CD8-positive, alpha-beta memory T cell (primary cell): ENCODE measurements at places on chromosomes 6 and 20.

DNA sequence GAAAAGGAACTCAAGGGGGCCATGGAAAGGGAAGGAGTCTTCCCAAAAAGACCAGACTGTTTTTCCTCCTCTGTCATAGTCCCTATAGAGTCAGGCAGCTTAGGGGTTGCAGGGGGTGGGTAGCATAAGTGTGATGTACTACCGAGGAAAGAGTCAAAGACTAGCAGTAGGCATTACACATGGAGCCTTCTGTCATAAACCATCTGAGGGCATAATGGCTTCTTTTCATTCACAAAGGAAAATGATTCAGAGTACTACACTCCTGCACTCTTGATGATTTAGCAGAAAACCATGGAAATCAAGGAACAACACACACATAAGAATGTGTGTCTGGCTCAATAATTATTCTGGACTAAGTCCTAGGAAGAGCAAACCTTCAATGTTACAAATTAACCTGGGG, 14.9 kb downstream of the PLN start:
- DNase-seq, result no peak

DNA sequence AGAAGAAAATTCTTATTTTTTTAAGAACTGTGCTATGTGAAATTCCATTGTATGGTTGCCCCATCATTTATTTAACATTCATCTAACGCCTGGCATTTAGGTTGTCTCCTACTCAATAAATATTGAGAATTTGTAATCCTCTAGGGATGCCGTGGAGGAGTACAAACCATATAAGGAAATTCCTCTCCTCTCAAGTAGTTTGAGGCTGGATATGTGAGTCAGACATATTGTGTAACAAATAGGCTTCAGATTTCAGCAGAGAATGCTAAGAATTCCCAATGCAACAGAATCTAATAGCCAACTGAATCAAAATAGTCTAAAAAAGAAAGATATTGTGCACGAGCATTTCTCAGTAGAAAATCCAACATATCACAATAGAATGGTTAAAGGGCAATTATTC, 174.7 kb downstream of the OTOR start:
- DNase-seq, result no peak

- no peak for DNase-seq
Observed at GRCh38 chr6:100622907-100623692, 158.4 kb upstream of the SIM1 start.

DNA sequence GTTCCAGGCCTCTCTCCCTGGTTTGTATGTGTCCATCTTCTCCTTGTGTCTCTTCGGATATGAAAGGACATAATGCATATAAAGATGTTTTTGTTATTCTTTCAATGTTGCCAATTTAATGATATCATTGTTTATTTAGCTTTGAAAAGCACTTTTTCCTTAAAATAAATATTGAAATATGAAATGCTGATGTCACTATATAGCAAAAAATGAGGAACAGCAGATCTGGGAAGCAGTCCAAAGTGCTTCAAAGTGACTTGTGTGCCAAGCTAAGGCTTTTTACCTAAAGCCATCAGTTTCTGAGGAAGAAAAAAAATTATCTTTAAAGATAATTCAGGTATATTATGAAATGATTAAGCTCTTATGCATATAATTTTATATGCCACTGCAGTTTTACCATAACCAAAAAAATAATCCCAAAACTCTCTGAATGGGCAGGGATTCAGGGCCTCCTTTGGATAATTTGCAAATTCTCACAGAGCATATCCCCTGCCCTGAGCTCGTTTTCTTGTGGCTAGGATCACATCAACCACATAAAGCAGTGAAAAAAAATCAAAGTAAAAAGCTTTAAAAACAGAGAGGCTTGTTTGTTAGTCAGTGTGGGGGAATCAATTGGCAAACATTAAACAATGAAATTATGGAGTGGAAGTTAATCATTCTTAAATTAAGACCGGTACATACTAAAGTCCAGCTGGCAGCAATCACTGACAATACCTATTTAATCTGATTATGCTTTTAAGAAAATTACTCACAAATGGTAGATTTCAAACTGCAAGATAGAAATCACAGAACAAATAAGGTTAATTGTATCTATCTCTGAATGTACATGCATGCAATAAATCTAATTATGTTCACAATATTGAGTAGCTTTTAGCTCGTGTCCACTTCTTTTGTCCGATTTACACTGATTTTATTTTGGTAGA, 1027.9 kb upstream of the ADGRB3 start:
- no peak for DNase-seq

GRCh38 chr6:31920811-31921210, 6.7 kb upstream of the C2 start:
- DNase-seq, result no peak

DNA sequence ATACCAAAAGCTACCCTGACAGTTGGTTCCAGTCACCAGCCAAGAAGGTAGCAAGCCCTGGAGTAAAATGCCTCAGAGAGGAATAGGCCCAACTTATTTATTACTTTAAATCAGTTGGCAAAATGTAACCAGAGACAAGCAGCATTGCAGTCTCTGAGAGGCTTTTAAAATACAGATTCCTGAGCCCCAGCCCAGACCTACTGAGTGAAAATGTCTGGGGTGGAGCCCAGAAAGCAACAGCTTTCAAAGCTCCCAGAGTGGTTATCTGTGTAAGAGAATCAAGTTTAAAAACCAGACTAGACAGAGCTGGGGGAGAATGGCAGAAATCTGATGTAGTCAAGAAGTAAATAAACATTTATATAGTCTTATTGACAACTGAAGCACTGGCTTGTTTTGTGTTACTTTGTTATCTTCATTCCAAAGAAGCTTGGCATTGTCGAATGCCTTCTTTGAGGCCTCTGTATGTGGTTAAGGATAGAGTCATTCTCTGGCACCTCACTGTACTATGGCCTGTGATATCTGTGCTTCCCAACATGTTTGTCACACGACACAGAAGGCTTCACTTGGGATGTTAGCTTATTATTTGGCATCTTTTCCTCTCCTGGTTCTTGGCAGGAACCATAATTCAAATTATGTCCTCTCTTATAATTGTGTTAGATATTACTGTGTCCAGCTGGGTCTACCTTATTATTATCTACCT, 313.5 kb downstream of the SLC35F1 start:
- DNase-seq, result no peak

GRCh38 chr6:56851074-56851473, 103.8 kb upstream of the BEND6 start:
- no peak for DNase-seq

DNA sequence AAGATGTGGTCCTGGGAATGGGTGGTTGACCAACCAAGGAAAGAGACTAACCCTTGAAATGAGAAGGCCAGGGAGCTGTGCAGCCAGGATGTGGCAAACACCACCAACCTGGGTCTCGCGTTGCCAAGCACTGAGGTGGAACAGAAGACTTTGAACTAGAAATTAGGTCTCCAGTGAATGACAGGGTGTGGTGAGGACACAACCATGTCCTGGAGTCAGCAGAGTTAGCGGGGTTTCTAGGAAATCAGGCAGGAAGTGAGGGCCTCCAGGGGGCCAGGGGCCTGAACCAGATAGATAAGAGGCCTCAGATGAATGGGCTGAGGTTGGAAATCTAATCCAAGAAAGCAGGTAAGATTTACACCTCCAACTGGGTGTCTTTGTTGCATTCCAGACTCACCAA, 353.3 kb upstream of the ARID1B start:
- DNase-seq, result no peak

DNA sequence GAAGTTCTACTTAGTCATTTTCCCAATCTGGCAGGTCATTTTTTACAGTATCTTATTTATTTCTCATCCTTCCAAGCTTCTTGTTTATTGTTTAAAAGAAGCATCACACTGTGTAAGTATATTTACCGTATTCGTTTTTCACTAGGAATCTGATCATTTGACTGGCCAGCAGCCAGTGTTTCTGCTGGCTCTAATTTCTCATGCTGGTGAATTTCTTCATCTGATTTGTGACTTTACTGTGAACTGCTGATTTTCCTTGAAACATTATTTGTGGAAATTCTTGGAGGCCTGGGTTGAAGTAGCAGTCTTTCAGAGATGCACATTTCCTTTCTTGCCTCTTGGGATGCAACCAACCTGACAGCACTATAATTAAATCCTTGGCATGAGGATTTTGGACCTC, 65.9 kb downstream of the PREP start:
- no peak for DNase-seq

- no peak for DNase-seq
Observed at GRCh38 chr6:144702781-144703180, 417.6 kb downstream of the UTRN start.

DNA sequence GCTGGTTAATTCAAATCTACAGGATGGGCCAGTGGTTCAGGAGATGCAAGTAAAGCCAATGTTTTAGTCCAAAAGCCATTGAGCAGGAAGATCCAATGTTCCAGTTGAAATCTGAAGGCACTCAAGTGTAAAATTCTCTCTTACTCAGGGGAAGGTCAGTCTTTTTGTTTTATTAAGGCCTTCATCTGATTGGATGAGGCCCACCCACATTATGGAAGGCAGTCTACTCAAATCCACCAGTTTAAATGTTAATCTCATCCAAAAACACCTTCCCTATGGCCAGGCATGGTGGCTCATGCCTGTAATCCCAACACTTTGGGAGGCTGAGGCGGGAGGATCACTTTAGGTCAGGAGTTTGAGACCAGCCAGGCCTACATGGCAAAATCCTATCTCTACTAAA, 31.3 kb upstream of the BEND6 start:
- no peak for DNase-seq

GRCh38 chr6:152977556-152977955, 5.3 kb downstream of the FBXO5 start:
- no peak for DNase-seq

DNA sequence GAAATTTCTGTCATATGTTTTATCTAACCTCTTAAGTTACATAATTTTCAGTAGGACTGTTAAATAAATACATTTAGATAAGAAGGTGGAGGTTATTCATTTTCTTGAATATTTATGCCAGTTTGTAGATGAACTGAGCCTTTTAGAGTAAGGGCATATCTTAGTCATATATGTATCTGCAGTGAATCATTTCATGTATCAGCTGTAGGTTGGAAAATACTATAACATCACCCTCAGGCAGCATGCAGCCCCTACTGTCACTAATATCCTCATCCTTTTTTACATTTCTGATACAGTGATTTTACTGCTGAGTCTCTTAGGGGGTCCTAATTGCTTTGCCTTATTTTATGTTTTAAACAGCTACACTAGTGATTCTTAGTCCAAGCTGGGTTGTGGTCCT, 19.5 kb upstream of the SUMO4 start:
- no peak for DNase-seq

DNA sequence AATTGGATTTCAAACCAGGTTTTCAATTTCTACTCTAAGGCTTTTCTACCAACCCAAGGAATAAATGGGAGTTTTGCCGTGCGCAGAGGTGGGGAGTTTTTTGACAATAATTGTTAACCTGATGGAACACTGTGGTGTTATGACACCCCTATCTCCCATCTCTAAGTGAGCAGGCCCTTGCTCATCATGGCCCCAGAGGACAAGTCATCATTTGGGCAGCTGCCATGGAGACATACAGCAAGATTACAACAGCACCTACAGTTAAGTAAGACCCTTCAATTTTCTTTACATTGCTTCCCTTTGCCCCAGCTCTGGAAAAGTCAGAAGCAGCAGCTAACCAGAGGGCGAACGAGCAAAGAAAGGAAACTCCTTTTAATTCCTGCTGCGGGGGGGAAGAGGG, 54.3 kb downstream of the ADGRF5 start:
- DNase-seq, result no peak

- DNase-seq, result no peak
Observed at GRCh38 chr6:135008072-135008940, 46.3 kb downstream of the HBS1L start.

- no peak for DNase-seq
Observed at GRCh38 chr6:137968901-137969300, 101.8 kb downstream of the TNFAIP3 start.

DNA sequence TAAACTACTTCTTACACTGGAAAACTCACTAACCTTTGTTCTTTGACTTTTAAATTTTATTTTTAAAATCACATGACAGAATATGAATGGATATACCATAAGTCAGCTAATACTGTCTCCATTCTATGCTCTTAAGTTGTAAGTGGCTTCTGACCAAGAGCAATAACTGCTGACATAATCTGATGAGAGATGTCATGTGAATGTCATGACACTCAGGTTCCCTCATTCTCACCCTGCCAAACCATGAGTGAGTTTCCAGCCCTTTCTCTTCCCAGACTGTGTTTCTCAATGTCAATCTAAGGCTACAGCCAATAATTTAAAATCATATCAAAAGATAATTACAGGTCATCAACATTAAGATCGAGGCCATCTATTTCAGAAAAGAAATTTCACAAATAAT, 39.7 kb downstream of the KIF16B start:
- no peak for DNase-seq

DNA sequence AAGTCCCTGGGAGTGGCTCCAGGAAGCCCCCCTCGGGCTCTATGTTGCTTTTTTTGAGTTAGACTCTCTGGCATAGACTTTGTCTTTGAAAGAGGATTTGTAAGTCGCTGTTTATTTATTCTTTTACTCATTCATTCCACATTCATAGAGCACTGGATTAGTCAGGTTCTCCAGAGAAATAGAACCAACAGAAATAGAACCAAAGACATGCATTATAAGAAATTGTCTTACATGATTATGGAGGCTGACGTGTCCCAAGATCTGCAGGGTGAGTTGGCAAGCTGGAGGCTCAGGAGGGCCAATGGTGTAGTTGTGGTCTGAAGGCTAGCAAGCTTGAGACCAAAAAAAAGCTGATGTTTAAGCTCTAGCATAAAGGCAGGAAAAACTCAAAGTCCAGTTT, 98.3 kb upstream of the CHD6 start:
- DNase-seq, result no peak

DNA sequence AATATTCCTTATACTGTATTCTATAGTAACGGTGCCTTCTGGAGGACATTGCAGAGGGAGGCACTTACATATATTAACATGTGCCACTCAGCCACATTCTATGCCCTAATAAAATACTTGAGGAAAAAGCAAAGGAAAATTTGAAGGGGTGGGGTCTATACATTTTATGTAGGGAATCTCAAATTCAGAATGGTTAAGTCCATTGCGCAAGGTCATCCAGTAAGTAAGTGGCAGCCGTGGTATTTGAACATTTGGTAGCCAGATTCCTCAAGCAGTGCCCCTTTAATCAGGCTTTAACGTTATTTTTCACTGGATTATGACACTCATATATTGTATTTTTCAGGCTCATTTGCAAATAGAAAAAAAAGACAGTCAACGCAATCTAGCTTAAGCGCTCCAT, 738.3 kb downstream of the DOK5 start:
- no peak for DNase-seq

DNA sequence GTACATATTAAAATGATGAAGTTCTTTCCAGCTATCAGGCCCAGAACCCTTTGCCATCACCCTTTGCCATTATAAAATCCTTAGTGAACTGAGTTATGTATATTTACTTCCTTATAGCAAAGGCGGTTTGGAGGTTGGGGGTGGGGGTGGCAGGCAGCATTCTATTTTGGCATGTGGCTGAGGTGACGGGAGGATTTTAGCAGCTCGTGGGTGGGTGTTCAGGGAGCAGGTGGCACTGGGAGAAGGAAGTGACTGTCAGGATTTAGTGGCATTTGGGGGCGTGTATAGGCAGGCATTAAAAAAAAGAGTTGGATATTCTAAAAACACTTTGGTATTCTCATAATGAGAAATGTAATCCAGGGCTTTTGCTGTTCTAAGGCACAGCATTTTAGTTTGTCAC, 150.7 kb downstream of the RIMS1 start:
- no peak for DNase-seq

GRCh38 chr20:46312945-46313861, 4.9 kb upstream of the CDH22 start:
- DNase-seq, result no peak
